ENCODE measurements at places on chromosomes 12 and 14.

- DNase-seq, result no peak
Observed at GRCh38 chr14:49506650-49507049, 79.5 kb downstream of the RPS29 start.

GRCh38 chr12:3888659-3889058 lies 15.5 kb upstream of the PARP11 start:
- DNase-seq, result no peak

DNA sequence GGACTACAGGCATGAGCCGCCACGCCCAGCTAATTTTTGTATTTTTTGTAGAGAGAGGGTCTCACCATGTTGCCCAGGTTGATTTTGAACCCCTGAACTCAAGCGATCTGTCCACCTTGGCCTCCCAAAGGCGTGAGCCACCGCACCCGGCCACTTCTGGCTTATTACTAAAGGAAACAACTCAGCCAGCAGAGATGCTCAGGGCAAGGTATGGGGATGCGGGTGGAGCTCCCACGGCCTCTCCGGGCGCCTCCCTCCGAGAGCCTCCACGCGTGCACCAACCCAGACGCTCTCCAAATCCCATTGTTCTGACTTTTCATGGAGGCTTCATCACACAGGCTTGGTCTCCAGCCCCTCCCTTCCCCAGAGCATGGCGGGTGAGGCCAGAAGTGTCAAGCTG lies 6.1 kb upstream of the GPR132 start:
- DNase-seq, result no peak

DNA sequence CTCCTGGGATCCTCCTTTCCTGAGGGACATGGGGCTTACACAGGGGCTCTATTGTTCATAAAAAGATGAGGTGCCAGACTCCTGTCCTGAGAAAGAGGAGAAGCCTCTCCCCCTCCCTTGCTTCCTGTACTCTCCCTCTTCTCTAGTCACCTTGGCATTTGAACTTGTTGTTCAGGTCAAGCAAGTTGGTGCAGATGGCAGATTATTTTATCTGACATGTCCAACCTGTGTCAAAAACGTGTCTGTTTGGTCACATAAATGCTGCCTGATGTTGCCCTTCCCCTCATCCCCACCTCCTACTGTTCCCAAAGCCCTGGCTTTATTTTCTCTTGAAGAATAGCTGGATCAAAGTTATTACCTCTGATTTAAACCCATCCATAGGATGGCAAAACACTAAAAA lies 154.8 kb downstream of the TMX1 start:
- DNase-seq, result no peak

GRCh38 chr12:57764662-57765002 lies 2.2 kb downstream of the CYP27B1 start:
- DNase-seq, result no peak

- DNase-seq, result no peak
Observed at GRCh38 chr12:78176643-78177042, 345.9 kb downstream of the NAV3 start.

DNA sequence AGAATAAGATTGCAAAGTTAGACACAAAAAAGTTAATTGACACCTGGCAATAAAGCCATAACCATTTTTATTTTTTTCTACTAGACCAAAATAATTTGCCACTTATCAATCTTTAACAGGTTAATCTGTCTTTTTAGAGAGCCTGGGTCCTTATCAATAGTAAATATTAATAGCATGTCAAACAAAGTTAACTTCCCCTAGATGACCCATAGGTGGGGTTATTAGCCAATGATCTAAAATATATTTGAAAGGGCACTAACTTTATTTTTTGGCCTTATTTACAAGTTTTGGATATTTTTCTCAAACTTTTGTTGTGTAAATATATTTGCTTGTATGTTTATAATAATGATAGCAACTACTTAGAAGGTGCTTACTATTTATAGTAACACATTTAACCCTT lies 3.9 kb downstream of the ANKRD33 start:
- DNase-seq, result no peak

- no peak for DNase-seq
Observed at GRCh38 chr14:95432144-95433093, 84.0 kb downstream of the SYNE3 start.

GRCh38 chr14:55107766-55108554 lies 21.1 kb upstream of the LGALS3 start:
- DNase-seq, result peak; percentile 86

GRCh38 chr12:72502546-72502945 lies 230.4 kb downstream of the TRHDE start:
- no peak for DNase-seq

DNA sequence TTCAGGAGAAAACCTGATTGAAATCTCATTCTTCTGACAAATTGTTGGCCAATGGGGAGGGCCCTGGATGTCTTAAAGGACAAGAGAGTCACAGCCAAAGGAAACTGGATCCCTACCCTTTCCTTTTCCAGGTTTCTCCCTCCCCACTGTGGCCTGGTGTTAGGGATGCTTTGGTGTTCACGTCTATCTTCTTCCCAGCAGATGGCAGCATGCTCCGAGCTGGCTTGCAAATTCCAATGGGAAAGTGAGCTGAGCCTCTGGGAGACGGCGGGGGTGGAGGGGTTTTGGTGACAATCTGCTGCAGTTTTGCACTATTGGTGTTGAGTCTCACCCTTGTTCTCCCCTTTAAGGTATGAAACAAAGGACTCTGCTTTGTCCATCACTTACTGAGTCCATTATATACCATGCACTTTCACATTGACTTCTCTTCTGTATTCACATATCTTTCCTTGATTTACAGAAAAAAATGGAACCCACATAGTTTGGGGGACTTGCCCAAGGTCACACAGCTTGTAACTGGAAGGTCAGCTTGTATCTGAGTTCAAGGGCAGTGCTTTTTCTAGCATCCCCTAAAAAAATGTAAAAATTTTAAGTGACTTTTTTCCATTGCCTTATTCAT lies 39.3 kb downstream of the CCDC177 start:
- DNase-seq, result no peak

DNA sequence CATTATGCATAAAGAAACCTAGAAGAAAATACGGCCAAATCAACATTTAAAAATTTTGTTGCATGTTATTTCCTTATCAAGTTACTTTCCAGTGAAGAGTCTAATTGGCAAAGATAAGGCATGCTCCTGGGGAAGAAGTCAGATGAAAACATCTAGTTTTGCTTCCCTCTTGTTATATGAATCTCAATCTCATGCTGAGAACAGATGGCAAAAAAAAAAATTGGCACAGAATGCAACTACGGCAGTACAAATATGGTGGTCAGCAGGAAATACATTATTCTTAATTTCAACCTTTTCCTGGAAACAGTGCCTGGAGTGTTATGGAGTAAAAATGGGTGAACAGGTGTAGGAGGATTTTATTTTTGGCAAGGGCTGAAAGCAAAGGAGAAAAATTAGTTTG lies 32.8 kb downstream of the HECTD4 start:
- no peak for DNase-seq

- no peak for DNase-seq
Observed at GRCh38 chr12:78315028-78315427, 484.3 kb downstream of the NAV3 start.

- DNase-seq, result no peak
Observed at GRCh38 chr14:70392676-70393075, 24.2 kb downstream of the SYNJ2BP start.

GRCh38 chr14:92460916-92461579 lies 52.5 kb upstream of the RIN3 start:
- peak; percentile 68 for DNase-seq

GRCh38 chr14:33946679-33947476 lies 4.0 kb downstream of the EGLN3 start:
- no peak for DNase-seq

- no peak for DNase-seq
Observed at GRCh38 chr14:61493239-61493638, 171.9 kb downstream of the PRKCH start.

DNA sequence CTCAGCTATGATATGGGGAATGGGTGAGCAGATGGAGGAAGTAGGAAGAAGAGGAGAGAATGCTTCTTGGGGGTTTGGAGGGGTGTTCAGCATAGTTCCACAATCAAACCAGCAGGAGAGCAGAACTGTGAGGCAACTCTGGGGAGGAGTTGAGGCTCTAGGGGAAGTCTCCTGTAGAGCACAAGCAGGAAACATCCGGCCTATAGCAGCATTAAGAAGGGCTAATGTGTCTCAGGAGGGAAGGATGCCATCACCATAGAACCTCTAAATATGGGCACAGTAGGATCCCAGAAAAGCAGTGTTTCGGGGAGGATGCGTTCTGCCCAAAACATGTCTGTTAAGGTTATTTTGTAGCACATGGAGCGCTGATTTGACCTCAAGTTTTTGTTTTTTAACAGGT lies 8.4 kb upstream of the SALL2 start:
- DNase-seq, result no peak

- DNase-seq, result no peak
Observed at GRCh38 chr12:51890133-51890464, 2.2 kb downstream of the ANKRD33 start.

- no peak for DNase-seq
Observed at GRCh38 chr14:72753044-72753710, 140.7 kb downstream of the DPF3 start.

DNA sequence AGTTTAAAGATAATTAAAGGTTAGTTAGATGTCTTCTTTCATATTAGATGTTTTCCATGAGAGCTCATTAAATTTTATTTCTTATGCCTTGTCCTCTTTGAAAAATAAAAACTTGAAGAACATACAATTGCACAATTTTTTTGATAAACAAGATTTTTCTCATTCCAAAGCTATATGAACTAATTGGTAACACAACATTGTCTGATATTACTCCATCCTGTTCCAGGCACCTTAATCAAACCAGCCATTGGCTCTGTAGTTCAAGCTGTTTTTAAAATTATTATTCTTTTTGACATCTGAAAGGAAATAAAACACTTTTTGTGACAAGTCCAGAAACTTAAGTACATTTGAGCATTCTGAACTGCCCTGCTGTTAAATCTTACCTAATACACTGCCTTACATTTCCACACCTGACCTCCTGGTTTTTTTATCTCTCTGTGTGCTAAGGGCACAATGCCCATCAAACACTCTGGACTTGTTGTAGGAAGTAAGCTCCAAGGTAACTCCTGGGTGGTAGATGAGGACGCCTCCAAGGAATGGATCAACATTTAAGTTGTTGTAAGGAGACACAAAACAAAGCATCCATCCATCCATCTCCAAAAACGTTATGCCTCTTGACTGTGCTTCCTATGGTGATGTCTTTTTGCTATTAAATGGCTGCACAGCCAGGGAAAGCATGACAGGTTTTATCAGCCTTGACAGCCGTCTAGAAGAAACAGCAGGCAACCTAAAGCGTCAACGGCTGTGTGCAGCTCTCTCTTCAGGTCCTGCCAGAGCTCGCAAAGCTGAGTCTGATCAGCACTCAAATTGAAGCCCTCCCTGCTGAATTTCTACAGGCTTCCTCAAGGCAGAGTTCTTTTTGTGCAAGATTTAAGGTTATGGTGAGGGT lies 449.9 kb upstream of the FLRT2 start:
- DNase-seq, result no peak

DNA sequence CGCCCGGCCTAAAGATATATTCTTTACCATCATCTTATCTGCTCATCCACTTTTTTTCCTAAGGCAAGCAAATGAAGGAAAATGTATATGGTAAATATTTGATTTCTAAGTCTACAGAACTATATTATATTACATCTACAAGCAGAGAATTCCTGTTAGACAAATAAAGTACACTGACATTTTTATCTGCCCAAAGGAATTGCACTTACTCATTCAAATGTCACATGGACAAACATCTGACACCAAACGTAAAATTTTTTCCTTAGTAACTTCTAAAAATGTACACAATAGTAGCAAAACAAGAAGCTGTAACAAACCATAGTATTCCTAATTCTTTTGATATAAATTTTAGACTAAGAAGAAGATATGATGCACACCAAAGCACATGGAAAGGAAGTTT lies 51.0 kb downstream of the SPPL3 start:
- no peak for DNase-seq

DNA sequence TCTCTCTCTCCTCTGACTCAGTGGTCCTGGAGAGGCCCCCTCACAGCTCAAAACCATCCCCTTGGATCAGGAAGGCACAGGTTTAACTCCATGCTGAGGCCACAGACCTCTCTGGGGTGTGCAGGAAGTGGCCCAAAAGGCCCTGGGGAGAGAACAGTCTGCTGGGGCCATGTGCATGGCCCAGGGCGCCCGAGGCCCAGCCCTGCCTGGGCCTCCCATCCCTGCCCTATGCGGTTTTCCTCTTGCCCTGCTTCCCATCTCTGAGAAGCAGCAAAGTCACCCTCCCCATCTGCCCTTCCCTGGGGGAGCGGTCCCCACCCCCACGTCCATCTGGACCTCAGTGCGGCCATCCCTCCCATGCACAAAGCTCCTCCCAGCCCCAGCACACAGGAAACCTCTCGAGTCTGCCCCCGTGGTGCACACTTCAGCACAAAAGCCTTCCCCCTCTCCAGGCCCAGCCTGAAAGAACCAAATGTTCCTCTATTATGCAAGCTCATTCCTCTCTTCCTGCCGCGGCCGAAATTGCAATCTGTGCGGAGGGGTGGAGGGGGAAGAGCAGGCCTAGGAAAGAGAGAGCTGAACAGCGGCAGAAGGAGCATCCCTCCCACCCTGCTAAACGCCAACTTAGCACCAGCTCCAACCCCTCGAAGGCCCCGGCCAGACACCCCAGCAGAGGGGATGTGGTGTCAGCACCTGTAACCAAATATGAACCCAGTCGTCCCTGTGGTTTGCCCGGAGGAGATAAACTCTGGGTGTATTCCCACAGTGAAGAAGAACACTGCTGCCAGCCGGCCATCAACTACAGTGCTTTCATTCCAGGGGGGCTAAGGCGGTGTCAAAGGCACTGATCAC lies 108.5 kb downstream of the SCARB1 start:
- DNase-seq, result no peak

DNA sequence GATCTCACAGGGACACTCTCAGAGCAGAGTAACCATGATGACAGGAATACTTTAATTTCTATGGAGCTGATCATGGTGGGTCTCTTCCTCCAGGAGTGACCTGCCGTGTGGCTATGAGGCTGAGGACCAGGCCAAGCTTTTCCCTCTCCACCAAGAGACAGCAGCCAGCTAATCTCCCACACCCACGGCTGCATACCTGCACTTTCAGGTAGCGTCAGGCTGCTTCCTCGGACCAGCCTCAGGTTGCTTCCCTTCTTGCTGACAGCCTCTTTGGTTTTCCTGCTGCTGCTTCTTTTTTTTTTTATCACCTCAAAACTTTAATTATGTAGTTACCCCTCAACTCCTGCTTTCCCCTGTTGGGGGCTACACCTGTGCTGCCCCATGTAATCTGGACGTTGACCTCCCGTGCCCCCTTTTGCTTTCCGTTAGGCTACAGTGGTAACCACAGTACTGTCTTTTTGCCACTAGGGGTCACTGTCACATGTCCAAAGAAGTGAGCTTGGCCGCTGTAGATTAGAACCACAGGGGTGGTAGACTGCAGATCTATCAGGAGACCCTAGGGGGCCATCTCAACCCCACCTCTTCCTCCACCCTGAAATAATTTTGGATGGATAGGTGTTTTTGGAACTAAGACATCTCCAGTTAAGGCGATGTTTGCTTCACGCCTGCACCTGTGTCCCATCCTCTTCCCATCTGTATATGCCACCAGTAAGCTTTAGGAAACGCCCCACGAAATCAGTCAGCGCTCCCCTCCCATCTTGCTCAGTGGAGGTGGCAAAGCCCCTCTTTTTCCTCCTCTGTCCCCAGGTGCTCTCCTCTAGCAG lies 7.8 kb upstream of the PIP4K2C start:
- peak; percentile 86 for DNase-seq

GRCh38 chr12:67377021-67377420 lies 107.9 kb downstream of the CAND1 start:
- DNase-seq, result no peak

GRCh38 chr14:61091657-61092273 lies 110.7 kb downstream of the SLC38A6 start:
- DNase-seq, result no peak

GRCh38 chr12:108826101-108826806 lies 31.1 kb downstream of the SSH1 start:
- no peak for DNase-seq

Measured in activated CD4-positive, alpha-beta T cell treated with anti-CD3 and anti-CD28 coated beads, Interleukin-10, Interleukin-2, amounts not matched to agents 100 ng/mL and 50 ng/mL, durations not matched to agents 16 hours and 8 hours (primary cell).